Activated effector memory CD4-positive, alpha-beta T cell treated with Interleukin-2 at 50 U/mL for 16 hours (primary cell): ENCODE measurements at places on chromosomes 5 and 9.

- no peak for DNase-seq
Measured at GRCh38 chr9:81156381-81156780, 533.0 kb downstream of the TLE1 start.

DNA sequence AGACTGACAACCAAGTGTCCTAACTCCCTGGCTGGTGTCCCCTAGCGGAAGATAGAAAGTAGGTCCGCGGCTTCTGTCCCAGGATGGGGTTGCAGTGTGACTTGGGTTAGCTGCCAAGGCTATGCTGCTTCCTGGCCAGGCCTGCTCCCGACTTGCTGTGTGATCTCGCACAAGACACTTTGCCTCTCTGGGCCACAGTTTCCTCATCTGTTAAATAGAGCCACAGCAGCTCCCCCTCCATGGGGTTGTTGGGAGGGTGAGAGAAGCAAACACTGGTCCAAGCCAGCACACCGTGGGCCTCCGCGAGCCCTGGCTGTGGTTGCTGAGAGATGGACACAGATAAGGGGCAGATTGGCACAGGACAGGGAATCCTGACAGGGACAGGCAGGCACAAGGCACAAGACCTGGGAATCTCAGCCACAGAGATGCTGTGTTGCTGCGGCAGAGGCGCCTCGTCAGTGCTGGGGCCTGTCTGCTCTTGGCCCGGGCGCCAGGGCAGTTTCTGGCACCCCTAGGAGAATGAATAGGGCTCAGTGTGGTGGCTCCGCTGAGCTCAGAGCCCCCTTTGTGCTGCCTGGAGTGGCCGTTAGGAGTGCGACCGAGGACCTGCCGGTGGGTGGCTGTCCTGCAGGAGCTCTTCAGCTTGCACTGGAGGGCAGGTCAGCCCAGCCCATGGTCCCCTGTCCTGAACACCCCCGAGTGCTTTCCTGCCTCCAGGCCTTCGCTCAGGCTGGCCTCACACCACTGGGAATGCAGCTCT, 1.8 kb upstream of the SH2D3C start:
- no peak for DNase-seq

DNA sequence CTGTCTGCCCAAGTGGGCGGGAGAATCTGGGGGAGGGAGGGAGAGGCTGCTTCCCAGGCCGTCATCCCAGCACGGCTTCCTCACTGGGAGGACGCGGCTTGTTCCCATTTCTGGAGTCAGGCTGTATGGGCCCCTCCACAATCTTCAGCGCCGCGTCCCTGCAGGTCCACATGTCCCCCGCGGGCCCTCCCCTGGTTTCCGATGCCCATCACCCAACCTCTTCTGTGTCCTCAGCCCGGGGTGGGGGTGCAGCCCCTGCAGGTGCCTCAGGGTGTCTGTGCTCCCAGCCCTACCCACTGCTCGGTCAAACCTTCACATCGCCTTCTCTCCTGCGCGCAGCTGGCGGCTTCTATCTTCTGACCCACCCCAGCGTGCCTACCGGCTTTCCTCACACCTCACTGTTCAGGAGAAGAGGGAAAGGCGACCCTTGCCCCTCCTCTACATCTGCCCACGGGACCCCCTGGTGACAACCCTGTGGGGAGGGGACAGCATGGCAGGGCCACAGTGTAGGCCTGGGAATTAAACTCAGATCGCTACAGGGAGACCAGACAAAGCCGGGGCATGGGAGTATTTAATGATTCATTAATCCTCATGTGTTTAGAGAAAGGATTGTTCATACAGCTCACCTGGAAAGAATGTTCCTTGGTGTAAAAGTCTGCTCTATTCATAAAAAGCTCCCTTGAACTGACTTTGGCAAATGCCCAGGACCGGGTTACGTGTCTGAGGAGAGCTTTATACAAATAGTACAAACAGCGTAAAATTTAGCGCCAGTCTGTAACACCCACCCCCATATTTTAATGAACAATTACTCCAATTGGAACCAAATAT, 145.1 kb downstream of the IRX1 start:
- DNase-seq: no peak

GRCh38 chr9:18447131-18447530, 26.8 kb upstream of the ADAMTSL1 start:
- DNase-seq: no peak

DNA sequence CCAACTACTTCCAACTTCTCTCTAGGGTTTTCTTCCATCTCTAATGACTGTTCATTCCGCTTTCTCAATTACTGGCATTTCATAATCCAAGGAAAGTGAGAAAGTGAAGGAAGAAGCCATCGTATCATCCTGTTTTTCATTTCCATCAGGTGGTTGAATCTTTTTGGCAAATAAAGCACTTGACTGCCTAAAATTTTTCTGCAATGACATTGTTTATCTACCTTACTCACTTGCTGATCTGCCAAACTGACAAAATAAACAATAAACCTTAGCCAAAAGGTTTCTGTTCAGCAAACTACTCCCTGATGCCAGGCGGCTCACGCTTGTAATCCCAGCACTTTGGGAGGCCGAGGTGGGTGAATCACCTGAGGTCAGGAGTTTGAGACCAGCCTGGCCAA, 18.4 kb downstream of the FNBP1 start:
- DNase-seq: no peak

GRCh38 chr9:88535226-88536022, 446 bp downstream of the NXNL2 start:
- DNase-seq: no peak

GRCh38 chr5:139177809-139178588, 20.2 kb downstream of the SIL1 start:
- no peak for DNase-seq
